T-cell (primary cell): ENCODE measurements at places on chromosomes 13 and 19. TPM values are rescaled to one million over a fixed set of nuclear protein-coding genes. Genes with fewer than 3 reads are reported as not detected.

FBXO17 gene
- total RNA-seq: 0.18 TPM

TMIGD2 gene
- total RNA-seq: 31.2 TPM

GIPC3 gene
- 2.7 TPM for total RNA-seq

RNF17 gene
- 0.84 TPM for total RNA-seq

SHC2 gene
- 1.9 TPM for total RNA-seq

ZNF728 gene
- not detected for total RNA-seq

PEX11G gene
- 0.99 TPM for total RNA-seq

GRCh38 chr13:52845334-52845761 lies 3.1 kb downstream of the PCDH8 start:
- H3K36me3 ChIP-seq: no peaks in the 10 kb centered on the region
- H3K4me3 ChIP-seq: no peak overlapping the region
- DNase-seq: no peak
- H3K27me3 ChIP-seq: peaks cover 17% of the 10 kb centered on the region
- no peak overlapping the region for H3K27ac ChIP-seq
- no peaks in the 10 kb centered on the region for H3K4me1 ChIP-seq

DNA sequence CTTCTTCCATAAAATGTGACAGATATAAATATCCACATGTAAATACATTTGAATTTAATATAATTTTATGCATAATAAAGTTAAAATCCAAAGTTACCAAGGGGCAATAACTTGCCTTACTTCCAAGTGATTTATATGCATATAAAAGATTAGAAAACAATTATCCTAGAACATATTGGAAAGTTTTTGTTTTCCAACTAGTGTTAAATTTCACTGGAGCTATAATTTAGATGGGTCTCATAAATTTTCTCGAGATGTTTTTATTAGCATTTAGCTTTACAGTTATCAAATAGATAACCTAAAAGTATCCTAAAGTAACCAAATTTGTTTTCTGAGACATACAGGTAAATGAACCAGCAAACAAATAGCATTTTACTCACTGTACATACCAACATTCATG lies 225.3 kb downstream of the SPRY2 start:
- no peak for DNase-seq
- no peaks in the 10 kb centered on the region for H3K4me1 ChIP-seq
- no peaks in the 10 kb centered on the region for H3K27me3 ChIP-seq

GRCh38 chr13:40207001-40207478 lies 459.4 kb downstream of the FOXO1 start:
- no peak overlapping the region for H3K4me3 ChIP-seq
- DNase-seq: no peak
- H3K27me3 ChIP-seq: no peaks in the 10 kb centered on the region
- no peaks in the 10 kb centered on the region for H3K36me3 ChIP-seq

GRCh38 chr13:23987331-23987894 lies 90.1 kb upstream of the C1QTNF9B start:
- no peak for DNase-seq
- no peak overlapping the region for H3K27ac ChIP-seq
- H3K36me3 ChIP-seq: no peaks in the 10 kb centered on the region
- no peak overlapping the region for H3K4me3 ChIP-seq

GRCh38 chr13:45508776-45509175 lies 44.0 kb downstream of the COG3 start:
- no peaks in the 10 kb centered on the region for H3K27me3 ChIP-seq
- no peak overlapping the region for H3K27ac ChIP-seq
- no peak overlapping the region for H3K4me3 ChIP-seq
- no peaks in the 10 kb centered on the region for H3K4me1 ChIP-seq

GRCh38 chr13:25833761-25834160 lies 218.1 kb downstream of the SHISA2 start:
- no peak overlapping the region for H3K27ac ChIP-seq
- no peak for DNase-seq
- no peaks in the 10 kb centered on the region for H3K27me3 ChIP-seq
- H3K4me1 ChIP-seq: no peaks in the 10 kb centered on the region
- H3K36me3 ChIP-seq: no peaks in the 10 kb centered on the region

DNA sequence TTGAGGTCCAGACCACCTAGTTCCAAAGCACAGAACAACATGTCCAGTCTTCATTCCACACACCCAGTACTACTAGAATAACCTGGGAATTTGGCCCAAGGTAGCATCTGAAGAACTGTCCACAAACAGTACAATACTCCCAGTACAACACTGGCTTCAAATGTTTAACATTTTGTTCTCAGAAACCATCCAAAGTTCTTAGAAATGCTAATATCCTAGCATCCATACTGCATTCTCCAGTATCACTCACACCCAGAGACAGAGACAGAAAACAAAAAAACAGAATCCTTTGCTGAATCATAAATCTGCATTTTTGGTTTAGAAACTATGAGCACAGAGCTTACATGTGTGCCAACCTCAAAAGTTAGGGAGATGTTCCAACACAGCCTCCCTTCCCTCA lies 490.8 kb downstream of the FOXO1 start:
- H3K27me3 ChIP-seq: no peaks in the 10 kb centered on the region
- peaks cover 14% of the 10 kb centered on the region for H3K4me1 ChIP-seq
- no peak overlapping the region for H3K27ac ChIP-seq
- no peaks in the 10 kb centered on the region for H3K36me3 ChIP-seq
- no peak for DNase-seq

GRCh38 chr19:49145573-49146407 lies 9.4 kb downstream of the HRC start:
- H3K4me1 ChIP-seq: peaks cover 46% of the 10 kb centered on the region
- H3K27ac ChIP-seq: no peak overlapping the region
- peak; percentile 78 for DNase-seq
- H3K4me3 ChIP-seq: no peak overlapping the region
- H3K27me3 ChIP-seq: peaks cover 86% of the 10 kb centered on the region
- H3K36me3 ChIP-seq: no peaks in the 10 kb centered on the region

GRCh38 chr13:99056381-99057014 lies 78.6 kb upstream of the DOCK9 start:
- H3K27me3 ChIP-seq: no peaks in the 10 kb centered on the region
- H3K36me3 ChIP-seq: no peaks in the 10 kb centered on the region
- no peak for DNase-seq

DNA sequence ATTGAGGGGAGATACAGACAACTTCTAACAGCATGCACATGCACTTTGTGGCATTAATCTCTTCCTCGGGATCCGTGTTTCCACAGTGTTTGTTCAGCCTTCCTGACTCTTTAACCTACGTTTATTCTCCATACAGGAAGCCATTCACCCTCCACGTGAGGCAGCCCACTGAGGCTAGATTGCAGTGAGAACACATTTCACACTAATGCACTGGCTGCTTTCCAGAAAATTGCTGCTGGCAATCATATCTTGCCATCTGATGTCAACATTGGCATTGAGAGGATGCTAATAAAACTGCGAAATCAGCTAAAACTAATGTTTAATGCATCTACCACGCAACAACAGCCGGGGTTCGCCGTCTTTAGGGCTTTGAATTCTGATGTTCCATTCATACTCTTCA lies 30.0 kb downstream of the DCLK1 start:
- no peaks in the 10 kb centered on the region for H3K4me1 ChIP-seq
- H3K36me3 ChIP-seq: no peaks in the 10 kb centered on the region
- no peak overlapping the region for H3K4me3 ChIP-seq
- no peak overlapping the region for H3K27ac ChIP-seq
- no peaks in the 10 kb centered on the region for H3K27me3 ChIP-seq
- no peak for DNase-seq

DNA sequence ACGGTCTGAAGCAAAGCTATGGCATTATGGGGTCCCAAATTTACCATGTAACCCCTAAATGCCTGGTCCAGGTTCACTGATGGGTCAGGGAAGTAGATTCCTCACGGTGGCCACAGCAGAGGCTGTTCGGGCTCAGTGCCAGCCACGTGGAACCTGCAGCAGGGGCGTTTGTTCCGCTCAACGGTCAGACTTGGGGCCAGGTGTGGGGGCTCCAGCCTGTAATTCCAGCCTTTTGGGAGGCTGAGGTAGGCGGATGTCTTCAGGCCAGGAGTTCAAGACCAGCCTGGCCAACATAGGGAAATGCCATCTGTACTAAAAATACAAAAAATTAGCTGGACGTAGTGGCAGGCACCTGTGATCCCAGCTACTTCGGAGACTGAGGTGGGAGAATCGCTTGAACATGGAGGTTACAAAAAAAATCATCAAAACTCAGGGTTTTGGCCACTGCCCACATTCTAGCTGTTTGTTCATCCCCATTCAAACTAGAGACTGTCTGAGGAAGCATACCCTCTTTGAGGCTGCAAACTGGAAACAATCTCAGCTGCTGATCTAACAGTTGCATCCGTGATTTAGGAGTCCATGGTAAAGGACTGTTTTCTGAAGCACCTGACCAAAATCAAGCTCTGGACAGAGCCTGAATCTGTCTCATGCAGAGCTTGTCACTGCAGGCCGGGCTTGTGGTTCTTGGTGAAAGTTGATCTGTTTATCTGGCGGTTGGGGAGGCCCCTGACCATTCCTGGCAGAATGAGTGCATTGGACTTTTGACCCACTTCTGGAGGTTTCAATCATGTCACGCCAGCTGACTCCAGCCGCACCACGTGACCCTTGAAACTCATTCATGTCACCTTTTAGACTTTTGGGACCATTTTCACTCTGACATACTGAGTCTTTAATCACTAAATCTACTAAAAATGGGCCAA lies 30.2 kb upstream of the ZNF331 start:
- H3K4me3 ChIP-seq: no peak overlapping the region
- no peaks in the 10 kb centered on the region for H3K36me3 ChIP-seq
- DNase-seq: no peak
